Ammon's horn (tissue), 1 donor: ENCODE measurements at places on chromosomes 1 and 21.

- DNase-seq: no peak
These were observed 29.3 kb downstream of the COP1 start for GRCh38 chr1:176177764-176178163.

DNA sequence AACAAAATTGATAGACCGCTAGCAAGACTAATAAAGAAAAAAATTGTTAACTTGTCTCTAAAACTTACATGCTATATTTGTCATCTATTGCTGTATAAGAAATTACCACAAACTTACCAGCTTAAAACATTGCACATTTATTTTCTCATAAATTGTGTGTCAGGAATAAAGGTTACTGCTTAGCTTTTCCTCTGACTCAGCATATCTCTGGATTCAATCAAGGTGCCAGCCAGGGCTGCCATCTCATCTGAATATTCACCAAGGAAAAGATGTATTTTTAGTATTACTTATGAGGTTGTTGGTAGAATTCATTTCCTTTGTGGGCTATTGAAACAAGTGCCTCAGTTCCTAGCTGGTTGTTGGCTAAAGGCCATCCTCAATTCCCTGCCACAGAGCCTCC lies 912.6 kb upstream of the NEGR1 start:
- DNase-seq: no peak

DNA sequence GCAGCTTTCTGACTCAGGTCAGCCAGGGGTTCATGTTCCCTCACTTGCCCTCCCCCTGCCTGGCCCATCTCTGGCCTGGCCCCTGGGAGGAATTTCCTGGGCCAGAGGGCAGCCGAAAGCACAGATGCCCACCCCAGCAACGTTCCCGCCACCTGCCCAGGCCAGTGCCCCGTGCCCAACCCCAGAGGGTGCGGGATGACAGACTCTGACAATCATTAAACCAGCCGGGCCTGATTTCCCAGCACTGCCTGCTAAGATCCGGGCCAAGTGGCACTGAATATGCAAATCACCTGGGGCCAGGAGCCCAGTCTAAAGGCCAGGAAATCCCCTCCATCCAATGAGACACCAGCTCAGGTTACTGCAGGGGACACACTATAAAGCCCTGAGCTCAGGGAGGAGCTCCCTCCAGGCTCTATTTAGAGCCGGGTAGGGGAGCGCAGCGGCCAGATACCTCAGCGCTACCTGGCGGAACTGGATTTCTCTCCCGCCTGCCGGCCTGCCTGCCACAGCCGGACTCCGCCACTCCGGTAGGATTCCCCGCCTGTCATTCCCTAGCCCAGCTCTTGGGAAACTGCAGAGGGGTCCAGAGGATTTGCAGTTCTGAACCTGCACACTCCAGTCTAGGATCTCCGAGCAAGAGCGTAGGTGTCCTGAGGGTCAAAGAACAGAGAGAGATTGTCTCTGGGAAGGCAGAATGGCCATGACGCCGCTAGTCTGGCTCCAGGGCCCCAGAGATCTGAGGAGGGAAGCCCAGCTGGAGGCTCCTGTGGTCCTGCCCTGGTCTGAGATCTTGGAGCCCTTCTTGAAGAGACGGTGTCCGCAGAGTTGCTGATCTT lies at the start of gene ELF3:
Gene ELF3 (plus strand): TSS at position 408 of the 836 bp plus-strand sequence. CDS start 550 bp downstream, outside the sequence.
- DNase-seq: no peak

DNA sequence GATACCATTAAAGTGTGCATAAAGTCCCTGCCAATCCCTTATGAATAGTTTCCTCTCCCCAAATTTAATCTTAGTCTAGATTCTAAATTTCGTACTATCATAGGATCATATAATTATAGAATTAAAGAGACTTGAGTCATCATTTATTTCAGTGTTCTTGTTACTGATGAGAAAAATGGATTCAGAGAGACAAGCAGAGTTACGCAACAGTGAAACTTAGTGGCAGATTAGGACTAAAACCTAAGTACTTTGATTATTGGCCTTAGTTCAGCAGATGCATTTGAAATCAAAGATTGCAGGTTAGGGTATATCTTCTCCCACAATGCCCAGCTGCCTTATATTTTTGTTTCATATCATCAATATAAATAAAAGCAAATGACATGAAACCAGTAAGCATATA lies 843 bp upstream of the KRTAP19-7 start:
- DNase-seq: no peak

GRCh38 chr1:162475089-162475488 lies 22.5 kb upstream of the UHMK1 start:
- peak; percentile 43 for DNase-seq

- no peak for DNase-seq
These were observed 7.7 kb downstream of the CNIH3 start for GRCh38 chr1:224623743-224624333.
